Stimulated activated CD4-positive, alpha-beta T cell treated with anti-CD3 and anti-CD28 coated beads, TNF-alpha, amount 100 ng/mL, for 24 hours (primary cell): ENCODE measurements at places on chromosomes 5 and 9.

- no peak for DNase-seq
These were observed 2309.8 kb upstream of the WWC1 start for GRCh38 chr5:165981671-165982070.

GRCh38 chr9:125807079-125807478 is 59.9 kb downstream of the PBX3 start:
- DNase-seq: no peak

DNA sequence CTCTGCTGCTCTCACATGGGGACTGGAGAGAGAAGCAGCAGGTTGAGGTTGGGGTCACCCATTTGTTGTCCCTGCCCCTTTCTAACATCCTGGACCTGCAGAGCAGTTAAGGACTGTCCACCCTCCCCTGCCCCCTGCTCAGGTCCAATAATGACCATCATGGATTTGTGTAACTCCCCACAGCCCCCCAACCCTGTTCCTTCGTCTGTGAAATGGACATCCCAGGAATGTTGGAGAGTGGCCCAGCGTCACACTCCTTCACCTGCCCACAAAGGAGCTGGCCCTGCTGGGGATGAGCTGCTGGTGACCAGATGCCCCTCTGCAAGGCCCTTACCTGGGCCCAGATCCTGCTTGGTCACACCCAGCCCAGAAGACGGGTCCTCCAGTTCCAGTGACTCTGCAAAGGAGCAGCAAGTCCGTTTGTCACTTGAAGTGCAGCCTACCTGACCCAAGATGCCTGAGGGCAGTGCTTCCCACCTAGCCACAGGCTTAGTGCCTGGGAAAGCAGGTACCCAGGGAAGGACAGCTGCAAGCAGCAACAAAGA is 10.4 kb downstream of the CD74 start:
- no peak for DNase-seq

GRCh38 chr5:50990296-50990924 is 324.0 kb downstream of the PARP8 start:
- DNase-seq: no peak

- DNase-seq: no peak
These were observed 149.6 kb downstream of the DROSHA start for GRCh38 chr5:31382051-31382878.

DNA sequence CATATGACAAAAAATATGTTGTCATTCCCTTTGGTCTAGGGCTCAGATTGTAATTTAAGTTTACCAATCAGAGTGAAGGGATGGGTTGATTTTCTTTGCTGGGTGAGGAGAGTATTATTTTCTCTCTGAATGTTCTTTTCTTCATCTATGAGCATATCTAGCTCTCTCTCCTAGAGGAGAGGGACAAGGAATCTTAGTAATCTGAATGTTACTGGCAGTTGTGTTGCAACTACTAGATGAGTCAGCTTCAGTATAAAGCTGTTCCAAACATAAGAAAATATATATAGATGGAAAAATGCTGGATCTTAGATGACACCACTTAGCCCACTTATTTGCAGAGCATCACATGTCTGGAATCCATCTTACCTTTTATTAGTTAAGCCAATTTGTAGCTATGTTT is 259.3 kb downstream of the TUSC1 start:
- DNase-seq: no peak

DNA sequence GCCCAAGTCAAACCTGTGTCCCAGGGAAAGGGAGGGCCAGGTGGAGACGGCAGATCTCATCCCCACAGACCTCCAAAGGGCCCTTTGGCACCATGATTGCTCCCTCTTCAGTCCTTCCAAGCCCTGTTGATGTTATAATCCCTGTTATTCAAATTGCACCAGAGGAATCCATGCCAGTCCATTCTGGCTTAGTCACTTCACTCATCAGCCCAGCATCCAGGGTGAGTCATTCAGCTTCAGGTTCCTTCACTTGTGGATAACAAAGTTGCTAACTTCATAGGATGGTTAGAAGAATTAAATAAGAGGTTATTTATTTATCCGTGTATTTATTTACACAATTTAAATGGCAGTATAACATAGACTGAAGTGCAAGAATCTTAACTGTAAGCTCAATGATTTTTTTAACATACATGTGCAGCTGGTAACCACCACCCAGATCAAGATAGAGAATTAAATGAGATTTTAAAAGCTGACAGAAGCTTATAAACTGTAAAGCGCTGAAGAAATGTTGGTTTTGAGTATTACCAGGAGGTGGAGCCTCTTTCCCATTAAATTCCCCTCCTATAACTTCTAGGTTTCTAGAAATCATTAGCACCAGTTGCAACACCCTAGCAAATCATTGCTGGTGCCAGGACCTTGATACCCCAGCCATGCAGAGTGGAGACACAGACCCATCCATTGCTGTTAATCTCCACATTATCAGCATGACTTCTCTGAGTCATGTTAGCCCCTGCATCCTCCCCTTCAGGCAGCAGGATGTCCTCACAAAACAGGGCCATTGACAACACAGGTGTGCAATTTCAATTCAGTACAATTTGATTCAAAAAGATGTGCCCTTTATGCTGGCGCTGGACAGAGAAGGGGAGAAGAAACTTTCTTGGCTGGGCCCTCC is 77.4 kb downstream of the SEC61B start:
- no peak for DNase-seq

GRCh38 chr5:80764786-80765185 is 110.0 kb upstream of the DHFR start:
- no peak for DNase-seq

DNA sequence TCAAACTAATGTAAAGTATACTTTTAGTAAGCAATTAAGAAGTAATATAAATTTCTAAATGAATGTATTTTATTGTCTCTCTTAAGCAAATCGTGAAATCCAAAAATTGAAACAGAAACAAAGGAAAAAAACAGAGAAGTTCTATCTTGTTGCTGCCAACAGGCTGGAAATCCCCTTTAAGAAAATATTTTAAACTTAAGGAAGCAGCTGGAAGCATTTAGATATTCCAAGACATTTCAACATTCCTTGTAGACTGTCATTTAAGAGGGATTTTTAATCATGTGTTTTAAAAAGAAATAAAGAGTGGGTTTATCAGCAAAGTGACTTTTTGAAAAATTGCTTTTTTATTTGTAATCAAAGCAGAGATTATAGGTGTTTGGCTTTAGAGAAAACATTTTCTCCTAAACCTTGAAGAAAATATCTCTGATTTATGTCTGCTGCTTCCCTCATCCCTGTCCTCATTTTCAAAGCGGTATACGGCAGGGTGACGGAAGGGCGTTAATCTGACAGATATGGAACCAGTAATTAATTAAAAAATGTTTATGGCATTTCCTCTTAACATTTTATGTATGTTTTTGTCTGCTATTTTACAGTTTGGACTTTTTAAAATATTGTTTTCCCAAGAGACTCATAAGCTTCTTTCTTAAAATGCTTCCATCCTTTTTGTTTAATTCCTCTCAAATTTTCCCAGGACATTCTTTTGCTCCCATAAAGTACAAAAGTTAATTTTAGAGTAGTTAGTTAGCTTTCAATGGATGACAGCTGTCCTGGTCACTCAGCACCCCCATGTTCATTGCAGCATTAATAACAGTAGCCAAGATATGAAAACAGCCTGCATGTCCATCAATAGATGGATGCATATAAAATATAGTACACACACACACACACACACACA is 245.6 kb downstream of the LURAP1L start:
- no peak for DNase-seq

GRCh38 chr5:42021923-42022322 is 96.8 kb downstream of the FBXO4 start:
- DNase-seq: no peak

DNA sequence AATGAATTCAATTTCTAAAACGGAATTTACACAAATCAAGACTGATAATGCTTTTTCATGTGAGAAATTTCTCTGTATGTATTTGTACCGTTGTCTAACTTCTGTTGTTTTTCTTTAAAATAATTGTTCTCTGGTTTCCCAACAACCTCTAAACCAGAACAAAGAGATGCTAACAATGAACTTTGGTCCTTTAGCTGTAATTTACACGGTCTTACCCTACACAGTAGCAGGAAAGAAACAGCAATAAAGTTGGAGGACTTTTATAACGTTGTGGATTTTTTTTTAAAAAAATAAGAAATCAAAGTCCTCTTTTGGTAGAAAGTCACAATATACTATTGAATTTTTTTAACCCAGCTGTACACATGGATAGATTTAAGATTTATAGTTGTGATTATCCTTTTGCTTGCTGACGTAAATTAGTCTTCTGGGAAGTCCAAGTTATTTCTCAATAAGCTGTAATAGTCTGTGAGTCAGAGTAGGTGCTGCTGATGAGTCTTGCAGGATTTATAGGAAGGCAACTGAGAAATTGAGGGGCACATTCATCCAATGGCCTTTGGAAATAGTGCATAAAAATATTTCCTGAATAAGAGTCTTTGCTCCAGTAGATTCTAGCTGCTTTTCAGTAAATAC is 76.8 kb upstream of the PCSK1 start:
- DNase-seq: no peak

DNA sequence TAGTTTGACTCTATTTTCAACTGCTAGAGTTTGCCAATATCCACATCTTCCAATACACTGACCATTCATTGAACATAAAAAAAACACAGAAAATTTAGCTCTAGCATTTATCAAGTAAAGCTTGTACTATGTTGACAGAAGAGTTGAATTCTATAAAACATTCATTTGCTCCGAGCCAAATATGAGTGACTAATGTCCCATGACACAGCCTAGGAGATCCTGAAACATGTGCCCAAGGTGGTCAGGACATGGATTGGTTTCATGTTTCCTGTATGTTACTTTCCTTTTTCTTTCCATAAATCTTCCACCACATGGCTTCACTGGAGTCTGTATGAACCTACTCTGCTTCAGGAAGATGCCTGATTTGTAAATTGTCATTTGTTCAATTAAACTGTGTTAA is 122.4 kb upstream of the PRDM9 start:
- DNase-seq: no peak

DNA sequence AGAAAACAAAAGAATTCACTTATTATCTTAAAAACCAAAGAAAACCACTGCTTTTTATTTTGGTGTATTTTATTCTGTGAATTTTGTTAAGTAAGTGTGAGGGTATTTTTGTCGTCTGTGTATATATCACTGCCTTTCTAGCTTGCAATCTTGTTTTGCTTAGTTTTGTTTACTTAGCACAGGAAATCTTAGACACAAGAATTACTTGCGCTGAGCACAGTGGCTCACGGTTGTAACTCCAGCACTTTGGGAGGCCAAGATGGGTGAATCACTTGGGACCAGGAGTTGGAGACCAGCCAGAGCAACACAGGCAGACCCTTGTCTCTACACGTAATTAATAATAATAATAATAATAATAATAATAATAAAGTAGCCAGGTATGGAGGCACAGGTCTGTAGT is 230.3 kb downstream of the PAPPA start:
- no peak for DNase-seq

DNA sequence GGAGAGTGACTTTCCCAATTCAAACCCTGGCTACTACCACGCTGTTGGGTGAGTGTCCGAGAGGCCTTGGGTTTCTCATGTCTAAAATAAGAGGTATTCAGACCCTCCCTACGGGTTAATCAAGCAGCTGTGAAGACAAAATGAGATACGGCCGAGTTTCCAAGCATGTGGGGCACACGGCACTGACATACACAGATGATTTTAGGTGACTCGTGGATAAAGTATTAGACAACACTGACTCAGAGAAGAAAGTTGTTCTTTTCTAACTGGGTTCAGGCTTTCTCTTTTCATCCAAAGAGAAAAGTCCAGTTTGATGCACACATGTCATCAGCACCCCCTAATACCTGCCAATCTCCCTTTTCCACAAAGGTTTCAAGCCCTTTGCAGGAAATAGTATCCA is 15.6 kb downstream of the FOXI1 start:
- no peak for DNase-seq

DNA sequence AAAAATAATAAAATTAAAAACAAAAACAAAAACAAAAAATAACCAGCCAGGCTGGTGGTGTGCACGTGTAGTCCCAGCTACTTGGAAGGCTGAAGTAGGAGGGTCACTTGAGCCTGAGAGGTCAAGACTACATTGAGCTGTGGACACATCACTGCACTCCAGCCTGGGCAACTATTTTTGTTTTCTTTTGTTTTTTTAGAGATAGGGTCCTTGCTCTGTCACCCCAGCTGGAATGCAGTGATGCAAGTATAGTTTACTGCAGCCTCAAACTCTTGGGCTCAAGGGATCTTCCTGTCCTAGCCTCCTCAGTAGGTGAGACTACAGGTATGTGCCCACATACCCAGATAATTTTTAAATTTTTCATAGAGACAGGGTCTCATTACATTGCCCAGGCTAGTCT is 80.6 kb downstream of the CEMIP2 start:
- no peak for DNase-seq

DNA sequence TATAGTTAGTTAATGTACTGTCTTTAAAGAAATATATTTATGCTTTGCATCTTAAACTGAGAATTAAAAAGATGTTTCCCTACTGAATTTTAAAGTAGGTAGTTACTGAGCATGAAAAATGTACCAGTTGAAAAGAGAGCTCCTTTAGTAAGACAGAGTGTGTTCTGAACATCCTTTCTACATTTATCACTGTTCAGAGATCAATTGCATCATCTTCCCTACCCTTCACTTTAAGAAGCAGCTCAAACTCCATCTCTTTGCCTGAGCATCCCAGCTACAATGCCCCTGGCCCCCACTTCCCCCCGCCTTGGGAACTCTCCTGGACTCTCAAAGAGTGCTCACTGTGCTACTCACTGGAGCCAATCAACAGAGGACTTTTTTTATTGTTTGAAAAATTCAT is 164.7 kb downstream of the GNAQ start:
- DNase-seq: no peak

DNA sequence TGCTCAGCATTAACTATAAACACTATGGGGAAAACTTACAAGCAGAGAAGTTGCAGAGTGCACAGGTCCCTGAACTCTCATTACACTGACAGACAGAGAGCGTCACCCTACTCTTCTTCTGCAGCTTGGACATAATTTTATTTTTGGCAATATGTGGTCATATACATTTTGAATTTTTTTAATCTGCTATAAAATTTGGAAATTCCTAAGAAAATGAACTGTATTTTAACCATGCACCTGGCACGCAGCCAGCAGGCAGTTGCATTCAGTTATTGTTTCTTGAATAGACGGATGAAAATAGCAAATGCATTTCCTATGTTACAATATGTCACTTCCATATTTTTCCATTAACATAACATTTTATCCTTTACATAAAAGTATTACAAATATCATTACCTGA is 100.2 kb downstream of the SLC25A46 start:
- no peak for DNase-seq

- DNase-seq: no peak
These were observed 44.9 kb downstream of the DYNC2I2 start for GRCh38 chr9:128611600-128612394.

DNA sequence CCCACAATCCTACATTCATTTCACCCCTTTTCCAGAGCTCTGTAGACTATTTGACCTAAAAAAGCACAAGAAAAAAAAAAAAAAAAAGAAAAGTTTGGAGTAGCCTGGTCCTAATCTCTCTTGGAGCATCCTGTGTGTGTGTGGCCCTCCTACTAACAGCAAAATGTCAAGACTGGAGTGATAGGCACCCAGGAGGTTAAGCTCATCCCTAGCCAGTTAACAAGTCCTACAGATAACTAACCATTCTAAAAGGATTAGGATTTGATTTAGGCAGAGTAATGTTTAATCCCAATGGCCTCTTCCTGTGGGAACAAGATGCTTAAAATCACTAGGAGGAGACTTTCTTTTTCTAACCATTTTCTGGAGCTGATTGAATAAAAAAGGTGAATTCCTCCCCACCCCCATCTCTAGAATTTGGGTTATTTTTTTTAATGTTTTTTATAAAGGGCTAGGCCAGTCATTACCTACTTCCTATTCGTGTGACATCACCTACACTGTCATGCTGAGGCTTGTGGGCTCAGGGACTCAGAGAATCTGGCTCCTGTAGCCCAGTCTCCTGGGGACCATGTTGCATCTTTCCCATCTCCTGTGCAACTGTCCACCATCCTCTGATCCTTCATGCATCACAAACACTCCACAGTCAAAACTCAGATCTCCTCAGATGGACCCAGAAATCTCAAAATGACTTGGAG is 43.2 kb upstream of the NR3C1 start:
- DNase-seq: no peak
